SK-N-DZ (cell line): ENCODE measurements at places on chromosomes 13 and 19.

- DNase-seq = no peak
Observed at GRCh38 chr19:49681830-49682229, 4.8 kb downstream of the PRMT1 start.

- DNase-seq = no peak
Observed at GRCh38 chr19:46493236-46494145, 2.2 kb downstream of the PNMA8B start.

- no peak for DNase-seq
Observed at GRCh38 chr13:91346850-91347201, 661 bp upstream of the MIR17HG start.

GRCh38 chr13:45361596-45362206 lies 20.7 kb upstream of the TPT1 start:
- DNase-seq = no peak

DNA sequence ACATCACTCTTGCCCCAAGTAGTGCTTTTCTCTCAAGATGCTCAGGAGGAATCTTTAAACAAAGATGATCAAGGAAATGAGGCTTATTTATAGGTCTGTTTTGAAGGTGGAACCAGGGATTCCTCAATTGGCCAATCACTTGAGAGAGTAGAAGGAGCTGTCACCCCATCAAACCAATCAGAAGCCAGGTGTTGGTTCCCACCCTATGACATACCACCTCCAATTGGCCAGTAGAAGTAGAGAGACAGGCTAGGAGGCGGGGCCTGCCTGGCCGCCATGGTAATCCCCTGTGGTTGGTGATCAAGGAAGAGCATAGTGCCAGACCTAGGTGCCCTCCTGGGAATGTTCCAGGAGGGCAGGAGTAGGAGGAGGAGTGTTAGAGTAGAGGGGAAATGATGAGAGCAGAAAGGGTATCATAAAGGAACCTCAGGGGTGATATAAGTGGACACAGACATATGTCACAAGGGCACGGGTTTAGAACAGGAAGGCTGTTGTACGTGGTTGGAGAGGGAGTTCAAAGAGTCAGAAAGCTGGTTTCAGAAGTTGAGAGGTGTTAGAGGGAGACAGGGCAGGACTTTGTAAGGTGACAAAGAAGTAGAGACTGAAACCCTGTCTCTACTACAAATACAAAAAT lies 10.5 kb downstream of the PMIS2 start:
- no peak for DNase-seq

- DNase-seq = peak; percentile 58
Observed at GRCh38 chr13:102901056-102901455, 55.2 kb downstream of the ERCC5 start.

GRCh38 chr13:100213576-100213975 lies 124.7 kb downstream of the PCCA start:
- no peak for DNase-seq

- DNase-seq = no peak
Observed at GRCh38 chr13:55069746-55070145, 2041.1 kb downstream of the OLFM4 start.

- DNase-seq = no peak
Observed at GRCh38 chr13:21526707-21527540, 67.8 kb upstream of the ZDHHC20 start.

DNA sequence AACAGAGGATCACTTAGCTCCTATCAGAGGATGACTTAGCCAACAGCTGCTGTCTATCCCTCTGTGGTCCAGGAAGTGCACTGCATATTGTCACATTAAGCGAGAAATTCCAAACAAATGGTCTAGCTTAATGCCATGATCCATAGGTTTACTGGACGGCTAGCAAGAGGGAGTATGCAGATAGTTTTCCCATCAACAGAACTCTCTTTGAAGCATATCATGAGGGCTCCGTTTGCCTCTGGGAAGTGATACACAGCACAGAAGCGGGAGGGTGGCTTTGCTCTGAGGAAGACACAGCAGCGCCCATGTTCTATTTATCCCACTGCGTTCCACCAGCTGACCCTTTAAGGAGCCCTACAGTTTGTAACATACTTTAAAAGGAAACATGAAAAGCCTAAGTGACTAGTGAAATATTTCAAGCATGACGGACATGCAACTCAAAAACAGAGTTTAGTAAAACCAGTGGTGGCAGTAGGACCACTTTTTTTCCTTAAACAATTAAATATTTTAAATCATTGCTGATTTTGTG lies 52.7 kb downstream of the COL4A1 start:
- no peak for DNase-seq

- no peak for DNase-seq
Observed at GRCh38 chr19:42629191-42629590, 34.5 kb upstream of the CEACAM8 start.

DNA sequence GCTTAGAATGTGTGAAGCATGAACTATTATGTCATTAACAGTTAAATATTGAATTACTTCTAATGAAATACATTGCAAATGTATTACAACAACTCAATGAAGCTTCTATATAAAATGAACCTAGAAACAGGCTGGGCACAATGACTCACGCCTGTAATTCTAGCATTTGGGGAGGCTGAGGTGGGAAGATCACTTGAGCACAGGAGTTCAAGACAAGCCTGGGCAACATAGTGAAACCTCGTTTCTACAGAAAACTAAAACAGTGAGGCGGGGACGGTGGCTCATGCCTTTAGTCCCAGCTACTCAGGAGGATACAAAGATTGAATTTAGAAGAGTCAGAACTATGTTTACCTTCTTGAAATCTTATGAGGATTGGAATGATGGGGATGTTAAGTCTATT lies 505.1 kb downstream of the SLITRK5 start:
- DNase-seq = no peak

- no peak for DNase-seq
Observed at GRCh38 chr13:46313432-46314257, 73.4 kb downstream of the RUBCNL start.

GRCh38 chr13:35917252-35917941 lies 213.8 kb downstream of the DCLK1 start:
- DNase-seq = no peak
